Fibroblast of lung (primary cell): ENCODE measurements at places on chromosomes 4 and X. TPM values are rescaled to one million over a fixed set of nuclear protein-coding genes. Genes with fewer than 3 reads are reported as not detected.
A peak's percentile ranks its signal among the peaks of the same experiment; 100 is the strongest.

Gene PPA2
- 74.6 and 76.8 TPM in 2 replicates for total RNA-seq

- peak; percentile 59 for DNase-seq
- H3K27ac ChIP-seq, result no peak overlapping the region
- no peaks in the 10 kb centered on the region for H3K27me3 ChIP-seq
- no peaks in the 10 kb centered on the region for H3K4me1 ChIP-seq
- no peaks in the 10 kb centered on the region for H3K36me3 ChIP-seq
- H3K4me3 ChIP-seq, result no peak overlapping the region
These were observed 257.0 kb downstream of the IDS start for GRCh38 chrX:149248073-149248625.

DNA sequence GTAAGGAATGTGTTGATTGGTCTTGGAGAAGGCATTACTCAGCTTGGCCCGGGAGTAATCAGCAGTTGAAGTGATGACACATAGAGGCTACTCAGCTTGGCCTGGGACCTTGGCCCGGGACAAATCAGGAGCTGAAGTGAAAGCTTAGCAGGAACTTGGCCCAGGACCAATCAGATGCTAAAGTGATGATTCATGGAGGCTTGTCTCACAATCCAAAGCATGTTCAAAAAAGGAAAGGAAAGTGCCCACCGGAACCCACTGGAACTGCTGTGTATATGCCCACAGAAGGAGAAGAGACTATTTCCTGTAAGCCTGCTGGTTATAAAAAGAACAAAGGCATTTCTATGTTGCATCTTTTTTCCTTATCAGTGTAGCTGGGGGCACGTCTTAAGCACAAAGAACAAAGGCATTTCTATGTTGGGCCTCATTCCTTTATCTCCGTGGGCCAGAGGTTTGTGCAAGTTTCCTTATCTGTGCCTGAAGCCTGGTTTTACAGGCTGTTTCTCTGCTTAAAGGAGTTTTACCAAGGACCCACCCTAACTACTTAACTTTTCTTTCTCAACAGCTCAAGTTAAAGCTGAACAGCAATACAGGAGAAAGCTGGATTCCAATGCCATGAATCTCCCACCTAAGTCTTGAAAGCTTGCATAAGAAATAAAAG, 1176.7 kb downstream of the NLGN4X start:
- H3K27me3 ChIP-seq, result no peaks in the 10 kb centered on the region
- H3K4me1 ChIP-seq, result no peaks in the 10 kb centered on the region
- no peak overlapping the region for H3K4me3 ChIP-seq

GRCh38 chrX:150848914-150849365, 49.5 kb downstream of the CD99L2 start:
- DNase-seq, result no peak
- no peaks in the 10 kb centered on the region for H3K4me1 ChIP-seq
- no peak overlapping the region for H3K27ac ChIP-seq
- H3K27me3 ChIP-seq, result no peaks in the 10 kb centered on the region
- H3K4me3 ChIP-seq, result no peak overlapping the region
- no peaks in the 10 kb centered on the region for H3K36me3 ChIP-seq

DNA sequence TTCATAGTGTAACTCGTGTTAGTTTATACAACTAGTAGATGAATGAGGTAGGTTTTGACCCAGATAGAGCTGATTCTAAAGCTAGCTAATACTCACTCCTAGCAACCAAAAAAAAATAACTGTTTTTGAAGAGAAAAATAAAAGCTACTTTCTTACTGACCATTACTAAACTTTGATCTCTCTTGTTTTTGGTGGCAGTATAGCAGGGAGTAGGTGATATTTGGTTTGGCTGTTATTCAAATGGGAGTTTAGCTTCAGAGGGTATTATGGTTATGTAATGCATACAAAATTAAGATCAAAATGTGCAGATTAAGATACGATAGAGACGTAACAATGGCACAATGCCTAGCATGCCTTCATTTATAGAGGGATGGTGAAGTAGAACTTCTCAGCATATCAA, 1104.5 kb downstream of the PCDH19 start:
- no peaks in the 10 kb centered on the region for H3K36me3 ChIP-seq
- no peak overlapping the region for H3K4me3 ChIP-seq
- no peak overlapping the region for H3K27ac ChIP-seq
- no peak for DNase-seq
- no peaks in the 10 kb centered on the region for H3K4me1 ChIP-seq

- H3K36me3 ChIP-seq, result no peaks in the 10 kb centered on the region
- no peak overlapping the region for H3K27ac ChIP-seq
- H3K27me3 ChIP-seq, result no peaks in the 10 kb centered on the region
- DNase-seq, result peak; percentile 65
- H3K4me3 ChIP-seq, result no peak overlapping the region
These were observed 1532.4 kb upstream of the TENM3 start for GRCh38 chr4:180710628-180711337.

- no peak overlapping the region for H3K27ac ChIP-seq
- H3K27me3 ChIP-seq, result no peaks in the 10 kb centered on the region
- no peak overlapping the region for H3K4me3 ChIP-seq
These were observed 499.9 kb upstream of the AADAT start for GRCh38 chr4:170589597-170590191.

DNA sequence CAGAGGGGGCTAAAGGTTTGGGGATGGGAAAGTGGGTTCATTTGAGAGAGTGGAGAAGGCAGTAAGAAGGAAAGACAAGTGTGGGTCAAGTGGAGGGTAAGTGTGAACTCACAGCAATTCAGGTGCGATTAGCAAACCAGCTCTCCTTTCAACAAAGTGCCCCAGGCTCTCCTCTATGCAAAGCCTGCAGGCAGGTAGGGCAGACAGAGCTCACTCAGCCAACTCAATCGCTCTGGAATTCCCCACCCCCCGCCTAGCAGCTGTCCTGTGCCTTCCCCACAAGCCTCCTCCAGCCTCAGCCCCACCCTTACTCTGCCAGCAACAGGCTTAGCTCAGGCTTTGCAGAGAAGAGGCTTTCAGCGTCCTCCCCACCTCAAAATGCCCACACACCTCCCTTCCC, 14.8 kb upstream of the MAMLD1 start:
- no peaks in the 10 kb centered on the region for H3K4me1 ChIP-seq
- H3K36me3 ChIP-seq, result no peaks in the 10 kb centered on the region
- DNase-seq, result no peak
- H3K27ac ChIP-seq, result no peak overlapping the region

- H3K27me3 ChIP-seq, result no peaks in the 10 kb centered on the region
- no peaks in the 10 kb centered on the region for H3K4me1 ChIP-seq
- H3K4me3 ChIP-seq, result no peak overlapping the region
These were observed 35.3 kb downstream of the SUPT20HL1 start for GRCh38 chrX:24395775-24396174.

DNA sequence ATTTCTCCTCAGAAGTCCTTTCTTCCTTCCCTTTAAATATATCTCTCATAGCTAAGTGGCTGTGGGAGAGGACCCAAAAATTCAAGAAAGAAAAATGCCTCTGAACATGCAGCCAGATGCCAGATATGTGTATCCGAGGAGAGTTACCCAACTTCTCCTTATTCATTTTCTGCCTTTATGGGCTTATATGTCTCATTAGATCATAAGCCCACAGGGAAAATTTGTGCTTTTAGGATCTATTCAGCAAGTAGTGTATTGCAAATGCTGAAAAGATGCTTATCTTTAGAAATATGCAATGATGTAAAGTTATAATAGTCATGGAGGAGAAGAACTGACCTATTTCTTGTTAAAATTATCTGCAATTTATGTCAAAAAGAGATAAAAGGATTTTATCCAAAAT, 371.8 kb upstream of the NOCT start:
- no peak overlapping the region for H3K4me3 ChIP-seq
- no peaks in the 10 kb centered on the region for H3K36me3 ChIP-seq
- H3K27ac ChIP-seq, result no peak overlapping the region
- H3K27me3 ChIP-seq, result no peaks in the 10 kb centered on the region
- peak; percentile 15 for DNase-seq

Gene C4orf36
- total RNA-seq, result 2.8 and 6.3 TPM in 2 replicates

- no peaks in the 10 kb centered on the region for H3K36me3 ChIP-seq
- H3K4me3 ChIP-seq, result no peak overlapping the region
- DNase-seq, result peak; percentile 92
- no peaks in the 10 kb centered on the region for H3K27me3 ChIP-seq
- no peaks in the 10 kb centered on the region for H3K4me1 ChIP-seq
These were observed 121.9 kb upstream of the SMIM10 start for GRCh38 chrX:134868771-134869495.

DNA sequence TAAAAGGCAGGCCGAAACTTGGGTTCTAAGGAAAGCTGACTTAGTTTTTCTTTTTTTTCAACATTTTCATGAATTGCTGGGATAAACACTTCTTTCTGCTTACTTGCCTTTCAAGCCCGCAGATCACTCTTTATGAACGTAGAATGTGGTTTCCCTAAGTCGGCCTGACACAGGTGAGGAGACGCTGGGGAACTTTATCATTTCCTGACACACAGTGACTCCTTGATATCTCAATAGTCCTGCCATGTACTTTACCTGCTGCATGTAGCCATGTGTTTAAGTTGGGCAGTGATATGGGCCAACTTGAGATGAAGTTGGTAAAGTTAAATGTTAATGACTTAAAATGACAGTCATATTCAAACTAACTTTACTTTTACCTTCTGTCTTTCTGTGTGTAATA, 26.6 kb upstream of the SNCA start:
- DNase-seq, result no peak
- H3K27me3 ChIP-seq, result no peaks in the 10 kb centered on the region
- H3K36me3 ChIP-seq, result no peaks in the 10 kb centered on the region
- no peaks in the 10 kb centered on the region for H3K4me1 ChIP-seq
- H3K27ac ChIP-seq, result no peak overlapping the region

Gene TLR1
- 1.3 and 1.7 TPM in 2 replicates for total RNA-seq

DNA sequence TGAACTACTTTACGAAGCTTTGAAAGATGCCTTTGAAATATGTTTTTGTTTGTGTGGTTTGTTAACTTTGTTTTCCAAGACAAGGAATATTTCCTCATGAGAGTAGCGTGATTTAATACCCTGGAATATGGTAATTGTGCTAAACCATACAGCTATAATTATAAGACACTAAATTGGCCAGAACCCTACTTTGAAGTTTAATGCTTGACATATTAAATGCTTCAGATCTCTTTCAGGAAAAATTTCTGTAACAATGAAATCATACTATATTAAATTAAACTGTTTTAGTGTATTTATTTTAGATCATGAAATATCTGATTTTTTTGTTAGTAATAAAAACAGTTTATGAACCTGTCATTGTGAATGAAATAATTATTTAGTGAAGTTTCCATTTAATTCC, 63.5 kb downstream of the DCLK2 start:
- no peaks in the 10 kb centered on the region for H3K27me3 ChIP-seq
- no peaks in the 10 kb centered on the region for H3K36me3 ChIP-seq
- no peak overlapping the region for H3K4me3 ChIP-seq
- DNase-seq, result no peak
- no peak overlapping the region for H3K27ac ChIP-seq

DNA sequence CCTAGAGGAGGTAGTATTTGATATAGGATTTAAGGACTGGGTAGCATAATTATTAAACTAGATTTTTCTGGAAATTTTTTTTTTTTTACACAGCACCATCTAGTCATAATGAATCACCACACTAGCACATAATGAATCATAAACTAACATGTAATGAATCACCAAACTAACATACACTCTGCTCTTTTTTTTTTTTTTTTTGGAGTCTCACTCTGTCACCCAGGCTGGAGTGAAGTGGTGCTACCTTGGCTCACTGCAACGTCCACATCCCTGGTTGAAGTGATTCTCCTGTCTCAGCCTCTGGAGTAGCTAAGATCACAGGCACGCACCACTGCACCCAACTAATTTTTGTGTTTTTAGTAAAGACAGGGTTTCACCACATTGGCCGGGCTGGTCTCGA, 92.5 kb downstream of the FAM13A start:
- peak; percentile 69 for DNase-seq
- H3K27ac ChIP-seq, result no peak overlapping the region
- no peaks in the 10 kb centered on the region for H3K4me1 ChIP-seq
- no peaks in the 10 kb centered on the region for H3K27me3 ChIP-seq

Gene GAR1
- total RNA-seq, result 2.5 and 2.6 TPM in 2 replicates

Gene USP17L19
- not detected in 2 replicates for total RNA-seq

GRCh38 chrX:19303256-19303880, 40.4 kb upstream of the PDHA1 start:
- peak; percentile 71 for DNase-seq
- H3K4me1 ChIP-seq, result no peaks in the 10 kb centered on the region
- no peaks in the 10 kb centered on the region for H3K36me3 ChIP-seq

- no peak for DNase-seq
- no peak overlapping the region for H3K27ac ChIP-seq
- no peaks in the 10 kb centered on the region for H3K27me3 ChIP-seq
- no peaks in the 10 kb centered on the region for H3K4me1 ChIP-seq
- no peaks in the 10 kb centered on the region for H3K36me3 ChIP-seq
These were observed 274.6 kb downstream of the NKX6-1 start for GRCh38 chr4:84224522-84224921.

Gene DUX4
- total RNA-seq, result not detected in 2 replicates

- H3K4me3 ChIP-seq, result no peak overlapping the region
- H3K4me1 ChIP-seq, result no peaks in the 10 kb centered on the region
- no peak overlapping the region for H3K27ac ChIP-seq
- H3K36me3 ChIP-seq, result no peaks in the 10 kb centered on the region
- DNase-seq, result no peak
- no peaks in the 10 kb centered on the region for H3K27me3 ChIP-seq
These were observed 103.7 kb upstream of the BMPR1B start for GRCh38 chr4:94653984-94654609.

DNA sequence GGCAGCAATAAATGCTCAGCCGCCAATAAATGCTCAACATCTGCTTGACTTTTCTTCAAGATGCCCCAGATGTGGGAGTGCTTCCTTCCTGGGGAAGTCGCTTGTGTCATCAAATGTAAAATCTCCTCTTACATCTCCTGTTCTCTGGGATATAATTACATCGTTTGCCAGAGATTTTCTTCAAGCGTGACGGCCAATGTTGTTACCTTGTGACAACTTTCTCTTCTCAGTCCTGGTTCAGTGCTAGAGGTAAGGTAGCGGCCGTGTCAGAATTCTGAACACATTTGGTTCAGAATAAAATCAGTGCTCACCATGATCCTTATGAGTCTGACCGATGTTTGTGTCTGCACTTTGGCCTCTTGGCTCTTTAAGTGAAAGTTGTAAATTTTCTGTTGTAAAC, 102.5 kb downstream of the ASMT start:
- no peak for DNase-seq
- H3K27ac ChIP-seq, result no peak overlapping the region
- no peaks in the 10 kb centered on the region for H3K4me1 ChIP-seq
- H3K4me3 ChIP-seq, result no peak overlapping the region

Gene DCLK2
- total RNA-seq, result 3.1 and 14.0 TPM in 2 replicates

Gene LONRF3
- 0.33 and 0.51 TPM in 2 replicates for total RNA-seq

Gene ZNF630
- total RNA-seq, result 2.1 and 4.3 TPM in 2 replicates
